ENCODE measurements at places on chromosomes 3 and 15.

GRCh38 chr3:40770061-40770460 lies 245.3 kb downstream of the ZNF621 start:
- no peak for DNase-seq

GRCh38 chr3:53802256-53802880 lies 43.9 kb downstream of the CHDH start:
- no peak for DNase-seq

DNA sequence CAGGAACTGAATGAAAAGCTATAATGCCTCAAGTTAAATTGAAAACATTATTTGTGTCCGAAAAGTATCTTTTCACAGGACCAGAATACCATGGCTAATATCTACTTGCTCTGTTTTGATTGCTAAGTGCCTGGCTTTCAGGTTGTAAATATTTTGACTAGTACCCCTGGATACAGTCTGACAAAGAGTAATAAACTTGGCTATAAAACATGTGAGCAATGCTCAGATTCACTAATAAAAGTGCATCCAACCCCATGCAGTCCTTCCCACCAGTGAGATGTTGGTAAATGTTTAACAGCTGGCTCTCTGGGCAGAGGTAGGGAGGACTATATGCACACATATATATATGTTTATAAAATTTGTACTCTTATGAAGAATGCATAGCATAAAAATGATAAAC lies 281.8 kb upstream of the TGFBR2 start:
- DNase-seq = no peak

GRCh38 chr15:75785771-75786574 lies 57.3 kb upstream of the UBE2Q2 start:
- no peak for DNase-seq

- DNase-seq = no peak
These were observed 690.6 kb downstream of the MCTP2 start for GRCh38 chr15:94921936-94922335.

GRCh38 chr15:51190424-51191068 lies 95.8 kb upstream of the TNFAIP8L3 start:
- DNase-seq = no peak

DNA sequence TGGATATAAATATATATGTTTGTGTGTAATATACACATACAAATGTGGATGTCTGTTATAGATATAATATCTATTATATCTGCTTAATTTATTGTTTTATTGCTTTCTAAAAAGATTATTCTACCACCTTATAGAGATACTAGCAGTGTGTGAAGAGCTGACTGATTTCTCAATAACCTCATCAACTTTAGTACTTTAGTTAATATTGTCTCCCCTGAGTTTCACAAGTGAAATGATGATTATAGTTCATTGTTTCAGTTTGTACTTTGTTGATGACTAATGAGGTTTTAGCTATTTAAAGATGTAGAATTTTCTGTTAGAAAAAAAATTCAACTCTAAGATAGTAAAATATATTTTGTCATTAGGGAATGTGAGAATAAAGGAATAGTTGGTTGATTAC lies 11.4 kb downstream of the RSRC1 start:
- DNase-seq = no peak

- no peak for DNase-seq
These were observed 53.8 kb downstream of the WDR76 start for GRCh38 chr15:43880406-43881194.

DNA sequence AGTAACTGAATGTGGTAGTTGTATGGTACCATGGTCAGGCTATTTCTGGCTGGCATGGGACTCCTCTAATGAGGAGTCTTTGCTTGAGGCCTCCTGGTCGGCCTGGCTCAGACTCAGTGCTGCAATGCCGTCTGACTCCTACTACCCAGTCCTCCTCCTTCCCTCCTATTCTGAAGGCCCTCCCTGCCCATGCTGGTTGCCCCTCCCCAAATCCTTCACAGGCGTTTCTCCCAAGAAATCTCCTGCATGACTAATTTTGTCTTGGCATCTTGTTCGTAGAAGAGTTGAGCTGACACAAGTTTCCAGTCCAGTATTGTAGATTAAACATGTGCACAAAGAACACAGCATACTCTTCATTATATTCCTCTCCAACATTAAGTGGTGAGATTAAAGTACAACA lies 115.5 kb downstream of the NFKBIZ start:
- DNase-seq = no peak

- DNase-seq = no peak
These were observed 52.5 kb downstream of the COL8A1 start for GRCh38 chr3:99690761-99691369.

DNA sequence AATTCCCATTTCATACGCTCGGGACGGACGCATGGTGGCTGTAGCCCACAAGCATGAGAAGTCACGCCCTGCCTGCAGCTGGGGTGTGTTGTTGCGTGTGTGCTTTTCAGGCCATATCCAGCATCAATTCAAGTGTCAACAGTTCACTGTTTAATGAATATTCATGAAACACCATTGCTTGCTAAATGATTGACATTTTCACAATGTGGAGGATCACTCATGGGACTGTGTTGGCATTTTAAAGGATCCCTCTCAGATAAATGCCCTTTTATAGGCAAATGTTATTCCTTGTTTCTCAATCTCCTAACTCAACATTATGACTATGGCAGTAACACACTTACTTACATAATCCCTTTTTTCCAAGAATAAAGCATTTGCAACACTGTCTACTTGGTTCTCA lies 511.3 kb downstream of the GABRG3 start:
- DNase-seq = no peak

DNA sequence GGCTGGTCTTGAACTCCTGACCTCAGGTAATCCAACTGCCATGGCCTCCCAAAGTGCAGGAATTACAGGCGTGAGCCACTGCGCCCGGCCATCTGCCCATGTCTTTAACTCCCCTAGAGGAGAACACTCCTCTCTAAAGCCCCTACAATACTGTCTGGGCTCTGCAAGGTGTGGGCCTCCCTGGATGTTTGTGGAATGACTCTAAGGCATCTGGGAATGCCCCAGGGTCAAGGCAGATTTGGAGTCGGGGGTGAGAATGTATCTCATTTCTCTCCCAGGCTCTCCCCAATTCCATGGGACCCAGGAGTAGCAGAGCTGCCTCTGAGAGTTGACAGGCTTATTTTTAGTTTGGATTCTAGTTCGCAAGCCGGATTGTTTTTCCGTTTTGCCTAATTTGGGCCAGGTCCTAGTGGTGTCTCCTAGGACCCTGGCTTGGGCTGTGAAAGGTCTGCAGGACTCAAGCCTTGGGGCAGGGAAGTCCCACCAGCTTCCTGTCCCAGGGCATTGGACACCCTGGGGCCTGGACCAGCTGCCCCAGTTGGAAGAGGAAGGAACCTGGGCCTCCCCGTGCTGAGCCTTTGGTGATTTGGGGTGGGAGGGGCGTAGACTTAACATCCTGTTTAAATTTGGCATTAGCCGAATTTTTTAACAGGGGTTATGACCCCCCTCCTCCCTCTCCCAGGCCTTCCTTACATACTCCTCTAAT lies 53.5 kb downstream of the MAGEF1 start:
- DNase-seq = no peak

DNA sequence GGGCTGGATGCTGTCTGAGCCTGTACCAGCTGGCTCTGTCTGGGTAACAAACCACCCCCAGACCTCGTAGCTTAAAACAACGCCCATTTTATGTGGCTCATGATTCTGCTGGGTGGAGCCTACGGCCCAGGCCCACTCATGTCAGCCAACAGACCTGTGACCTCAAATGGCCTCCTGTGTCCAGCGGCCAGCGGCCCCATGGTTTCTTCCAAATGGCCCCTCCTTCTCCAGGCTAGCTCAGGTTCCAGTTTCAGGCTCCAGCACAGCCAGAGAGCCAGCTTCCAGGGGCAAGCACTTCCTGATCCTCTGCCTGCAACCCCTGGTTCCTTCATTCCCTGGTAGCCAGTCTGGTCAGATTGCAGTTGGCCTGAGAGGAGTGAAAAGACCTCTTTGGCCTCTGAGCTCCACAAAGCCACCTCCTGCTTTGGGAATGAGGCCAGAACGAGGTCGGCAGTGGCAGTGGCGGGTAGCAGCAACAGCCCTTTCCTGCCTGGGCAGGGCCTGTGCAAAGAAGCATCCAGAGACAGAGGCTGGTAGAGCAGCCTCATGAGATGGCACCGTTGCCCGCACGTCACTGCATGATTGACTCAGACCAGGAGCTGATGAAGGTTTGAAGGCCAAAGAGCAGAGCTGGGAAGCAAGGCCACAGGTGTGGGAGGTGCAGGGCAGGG lies 21.0 kb upstream of the PLXNA1 start:
- DNase-seq = no peak

GRCh38 chr3:139906418-139906817 lies 28.6 kb upstream of the CLSTN2 start:
- no peak for DNase-seq

GRCh38 chr3:17632401-17633100 lies 109.9 kb downstream of the TBC1D5 start:
- DNase-seq = no peak

DNA sequence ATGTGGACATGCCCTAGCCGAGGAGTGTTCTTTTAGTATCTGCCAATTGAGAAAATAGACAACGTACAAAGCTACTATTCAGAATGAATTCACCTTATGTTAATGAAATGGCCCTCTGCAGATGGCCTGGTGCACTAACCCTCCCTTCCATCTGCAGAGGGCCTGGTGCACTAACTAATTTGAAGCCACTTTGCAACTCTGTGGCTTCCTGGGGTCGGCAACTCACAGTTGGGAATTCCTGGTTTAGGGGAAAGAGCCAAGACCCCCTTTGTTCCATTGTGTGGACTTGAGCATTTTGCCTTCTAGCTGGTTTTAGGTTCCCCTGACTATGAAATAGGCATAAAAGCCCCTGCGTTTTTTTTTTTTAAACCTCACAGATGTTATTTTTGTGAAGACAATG lies 204.3 kb upstream of the UBE3A start:
- no peak for DNase-seq

DNA sequence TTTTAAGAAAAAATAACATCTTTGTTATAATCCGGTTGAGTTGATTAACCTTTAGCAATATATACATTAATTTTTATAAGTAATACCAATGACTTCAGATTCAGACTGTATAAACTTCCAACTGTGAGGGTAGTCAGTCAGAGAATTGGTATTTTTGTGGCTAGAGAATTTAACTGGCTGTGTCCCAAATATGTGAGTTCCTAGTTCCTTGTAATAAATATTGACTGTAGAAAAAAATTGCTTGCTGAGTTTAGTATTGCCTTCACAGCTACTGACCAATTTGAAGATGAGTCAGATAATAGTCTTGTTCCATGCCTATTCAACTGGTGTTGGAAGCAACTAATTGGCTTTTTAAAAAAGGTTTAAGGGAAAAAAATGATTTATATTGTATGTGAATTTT lies 210.8 kb downstream of the GAP43 start:
- DNase-seq = no peak

- no peak for DNase-seq
These were observed 17.6 kb upstream of the TRH start for GRCh38 chr3:129956936-129957335.

GRCh38 chr15:47813748-47814384 lies 96.6 kb downstream of the SEMA6D start:
- no peak for DNase-seq

DNA sequence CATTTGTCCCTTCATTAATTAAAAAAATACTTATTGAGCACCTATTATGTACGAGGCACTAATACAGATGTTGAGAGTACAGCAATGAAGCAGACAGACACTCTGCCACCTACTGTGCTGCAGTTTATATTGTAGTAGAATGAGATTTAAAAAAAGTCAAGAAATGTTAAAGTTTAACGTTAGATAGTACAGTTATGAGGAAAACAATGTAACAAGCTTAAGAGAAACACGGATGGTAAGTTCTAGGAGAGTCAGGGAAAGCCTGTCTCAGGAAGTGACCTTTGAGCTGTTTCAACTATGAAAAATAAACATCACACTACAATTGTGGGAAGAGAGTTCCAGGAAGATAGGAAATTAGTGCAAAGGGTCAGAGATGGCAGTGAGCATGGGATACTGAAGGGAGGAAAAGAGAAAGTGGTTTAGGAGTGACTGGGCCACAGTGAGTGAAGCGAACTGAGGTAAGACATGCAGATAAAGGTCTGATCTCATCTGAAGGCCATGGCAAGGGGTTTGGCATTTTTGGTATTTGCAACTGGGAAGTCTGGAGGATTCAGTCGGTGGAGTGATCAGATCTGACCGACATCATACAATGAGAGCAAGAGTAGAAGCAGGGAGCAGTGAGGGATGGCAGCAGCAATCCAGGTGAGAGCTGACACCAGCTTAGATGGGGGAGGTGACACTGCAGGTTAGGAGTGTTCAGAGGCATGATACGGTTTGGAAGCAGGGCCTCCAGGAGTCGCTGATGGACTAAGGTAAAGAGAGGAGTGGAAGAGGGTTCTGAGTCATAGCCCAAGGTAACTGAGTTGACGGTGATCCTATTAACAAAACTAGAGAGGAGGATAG lies 28.5 kb downstream of the PLSCR4 start:
- no peak for DNase-seq

DNA sequence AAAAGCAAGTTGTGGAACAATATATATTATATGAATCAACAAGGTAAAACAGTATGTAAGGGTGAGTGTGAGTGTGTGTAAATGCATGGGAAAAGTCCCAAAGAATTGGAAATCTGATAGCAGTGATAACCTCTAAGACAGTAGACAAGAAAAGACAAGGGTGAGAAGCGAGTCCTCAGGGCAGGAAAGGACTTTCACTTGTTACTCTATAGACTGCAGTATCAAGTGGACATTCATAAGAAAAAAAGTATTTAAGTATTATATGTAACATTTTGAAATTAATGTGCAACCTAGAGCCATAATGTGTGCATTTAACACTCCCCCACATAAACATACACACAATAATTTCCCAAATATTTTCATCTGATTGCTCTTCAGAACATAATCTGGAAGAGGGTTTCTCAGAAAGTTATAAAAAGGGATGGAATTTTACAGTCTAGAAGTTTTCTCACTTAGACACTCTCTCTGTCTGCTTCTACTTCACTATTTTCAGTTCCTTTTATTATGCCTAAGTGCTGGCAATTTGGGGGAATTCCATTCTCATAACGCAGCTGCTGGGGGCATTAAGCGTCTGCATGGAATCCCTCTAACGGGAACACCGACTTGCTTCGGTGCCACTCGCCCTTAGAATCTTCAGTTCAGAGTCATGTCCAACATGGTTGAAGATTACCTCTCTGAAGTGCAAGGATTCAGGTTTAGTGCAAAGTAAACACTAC lies 50.0 kb upstream of the CDIN1 start:
- no peak for DNase-seq

GRCh38 chr15:59292442-59293151 lies 80.1 kb downstream of the MYO1E start:
- no peak for DNase-seq

DNA sequence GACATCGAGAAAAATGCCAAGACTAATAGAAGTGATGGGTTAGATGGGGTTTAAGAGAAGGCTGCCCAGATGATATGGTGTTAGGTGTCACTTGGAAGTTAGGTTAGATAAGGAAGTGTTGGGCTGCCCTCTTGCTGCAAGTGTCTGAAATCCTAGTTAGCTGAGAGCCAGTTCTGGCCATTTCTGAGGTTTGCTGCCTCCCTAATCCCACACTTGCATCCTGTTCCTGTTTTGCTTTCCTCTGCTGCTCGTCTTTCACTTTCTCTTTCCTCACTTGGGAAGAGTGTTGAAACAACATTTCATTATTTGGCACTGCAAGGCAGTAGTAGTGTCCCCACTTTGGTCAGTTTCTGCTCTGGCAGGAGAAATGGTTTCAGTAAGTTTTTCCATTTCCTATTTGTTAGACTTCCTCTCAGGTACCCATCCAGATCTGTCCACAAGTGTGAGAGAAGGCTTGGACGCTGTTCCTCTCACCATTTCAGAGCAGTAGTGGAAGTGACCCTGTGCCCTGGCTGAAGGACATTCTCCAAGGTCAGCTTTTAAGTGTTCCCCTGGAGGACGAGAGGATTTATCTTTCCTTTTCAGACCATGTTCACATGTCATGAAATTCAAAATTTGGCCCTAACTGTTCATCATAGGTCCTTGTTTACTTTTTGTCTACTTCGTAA lies 93.3 kb downstream of the ADAMTSL3 start:
- DNase-seq = no peak

GRCh38 chr15:61685534-61685933 lies 374.7 kb downstream of the VPS13C start:
- no peak for DNase-seq
